ENCODE measurements at places on chromosomes 6 and 20.

DNA sequence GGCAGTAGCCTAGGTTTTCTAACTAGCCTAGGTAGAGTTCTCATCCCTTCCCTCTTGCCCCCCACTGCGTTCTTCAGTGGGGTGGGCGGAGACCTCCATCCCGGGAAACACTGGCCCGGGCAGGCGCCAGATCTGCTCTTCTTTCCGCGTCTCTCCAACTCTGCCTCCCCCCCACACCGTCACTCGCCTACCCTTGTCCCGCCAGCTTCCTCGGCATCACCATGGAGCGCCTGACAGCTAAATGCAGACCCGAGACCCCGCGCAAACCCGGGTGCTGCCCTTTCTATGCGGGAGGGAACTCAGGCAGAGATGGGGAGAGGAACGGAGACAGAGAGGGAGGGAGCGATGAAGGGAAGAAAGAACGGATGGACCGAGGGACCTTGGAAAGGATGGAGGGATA, 1494.8 kb upstream of the DEFB115 start:
- DNase-seq, result no peak

- DNase-seq, result no peak
These were observed 24.6 kb upstream of the C20orf204 start for GRCh38 chr20:64011366-64011779.

- DNase-seq, result no peak
These were observed 33.3 kb downstream of the CPNE5 start for GRCh38 chr6:36805917-36806316.

GRCh38 chr20:44400671-44400969, 45.1 kb downstream of the HNF4A start:
- no peak for DNase-seq

DNA sequence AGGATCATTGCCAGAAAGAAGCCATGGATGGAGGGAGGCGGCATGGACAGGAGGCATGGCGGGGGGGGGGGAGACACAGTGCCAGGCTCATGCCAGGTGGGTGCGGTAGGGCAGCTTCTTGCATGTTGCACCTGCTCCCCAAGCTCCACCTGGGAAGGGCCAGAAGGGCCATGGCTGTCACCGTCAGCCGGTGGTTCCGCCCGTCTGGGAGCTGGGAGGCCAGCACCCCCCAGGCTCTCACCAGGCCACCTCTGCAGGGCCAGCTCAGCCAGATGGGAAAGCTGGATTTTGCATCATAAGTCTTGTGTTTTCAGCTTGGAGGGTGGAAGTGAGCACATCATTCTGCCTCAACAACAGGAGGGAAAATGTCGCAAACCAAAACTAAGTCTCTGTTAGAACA, 404.7 kb downstream of the TAF4 start:
- no peak for DNase-seq

DNA sequence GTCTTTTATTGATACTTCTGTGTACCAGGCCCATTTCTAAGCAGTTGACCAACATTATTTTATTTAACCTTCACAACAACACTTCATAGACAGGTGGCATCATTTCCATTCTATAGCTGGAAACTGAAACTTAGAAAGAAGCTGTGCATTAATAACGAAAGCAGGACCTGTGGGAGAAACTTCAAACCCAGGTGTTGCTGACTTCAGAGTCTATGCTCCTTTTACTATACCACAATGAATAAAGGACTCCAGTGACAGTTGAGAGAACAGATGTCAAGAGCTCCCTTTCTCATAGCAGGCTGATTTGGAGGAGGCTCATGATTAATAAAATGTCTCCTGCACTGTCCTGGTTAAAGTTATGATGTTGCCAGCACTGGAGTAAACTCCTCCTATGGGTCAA, 56.6 kb upstream of the POU3F2 start:
- no peak for DNase-seq

DNA sequence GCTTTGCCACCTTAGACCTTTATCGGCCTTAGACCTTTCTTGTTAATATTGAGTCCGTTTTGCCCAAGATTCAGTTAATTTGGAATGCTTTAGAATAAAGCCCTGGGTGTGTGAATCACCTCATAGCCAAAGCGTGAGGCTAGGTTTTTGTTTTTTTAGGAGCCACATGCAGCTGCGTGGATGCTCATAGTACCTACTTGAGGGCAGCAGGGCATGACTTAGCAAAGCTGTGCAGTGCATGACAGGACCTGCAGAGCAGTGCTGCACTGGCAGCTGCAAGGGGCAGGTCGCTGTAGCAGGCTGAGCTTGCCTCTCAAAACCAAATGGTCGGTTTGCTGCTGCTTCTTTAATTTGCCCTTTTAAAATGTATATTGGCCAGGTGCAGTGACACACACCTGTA, 116.1 kb downstream of the JAG1 start:
- no peak for DNase-seq

DNA sequence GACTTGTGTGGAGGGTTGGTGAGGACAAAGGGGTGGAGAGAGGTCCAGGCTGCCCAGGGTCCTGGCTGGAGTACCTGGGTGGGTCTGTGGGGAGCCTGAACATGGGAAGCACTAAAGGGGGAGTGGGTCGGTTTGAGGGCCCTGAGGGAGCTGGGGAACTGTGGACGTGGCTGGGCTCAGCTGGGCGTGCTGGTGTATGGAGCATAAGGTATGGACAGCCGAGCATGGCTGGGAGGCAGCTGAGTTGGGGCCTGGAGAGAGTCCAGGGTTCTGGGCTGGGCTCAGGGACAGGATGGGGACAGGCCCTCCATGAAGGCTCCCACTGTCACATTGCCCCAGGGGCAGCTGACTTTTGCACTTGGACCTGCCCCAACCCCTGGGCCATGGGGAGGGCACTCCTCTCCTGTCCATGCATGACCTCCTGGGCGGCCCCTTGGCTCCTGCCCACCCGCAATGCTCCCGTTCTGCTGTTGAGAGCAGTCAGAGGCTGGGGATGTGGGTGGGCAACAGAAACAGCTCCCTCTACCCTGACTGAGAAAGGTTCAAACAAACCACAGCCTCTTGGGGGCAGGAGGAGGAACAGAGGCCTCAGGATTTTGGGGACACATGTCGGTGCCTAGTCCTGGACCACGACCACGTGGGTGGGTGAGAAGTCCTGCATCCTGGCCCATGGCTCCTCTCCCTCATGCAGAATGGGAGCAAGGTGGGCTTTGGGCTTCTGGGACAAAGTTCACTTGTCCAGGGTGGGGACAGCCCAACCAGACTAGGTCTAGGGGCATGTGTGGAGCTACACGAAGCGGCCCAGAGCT, 4.5 kb downstream of the C20orf204 start:
- no peak for DNase-seq

GRCh38 chr6:100176311-100176950, 182.4 kb upstream of the MCHR2 start:
- DNase-seq, result no peak

- no peak for DNase-seq
These were observed 71.4 kb upstream of the SCAF8 start for GRCh38 chr6:154661768-154662167.

GRCh38 chr6:137387096-137387764, 107.0 kb downstream of the OLIG3 start:
- DNase-seq, result no peak

DNA sequence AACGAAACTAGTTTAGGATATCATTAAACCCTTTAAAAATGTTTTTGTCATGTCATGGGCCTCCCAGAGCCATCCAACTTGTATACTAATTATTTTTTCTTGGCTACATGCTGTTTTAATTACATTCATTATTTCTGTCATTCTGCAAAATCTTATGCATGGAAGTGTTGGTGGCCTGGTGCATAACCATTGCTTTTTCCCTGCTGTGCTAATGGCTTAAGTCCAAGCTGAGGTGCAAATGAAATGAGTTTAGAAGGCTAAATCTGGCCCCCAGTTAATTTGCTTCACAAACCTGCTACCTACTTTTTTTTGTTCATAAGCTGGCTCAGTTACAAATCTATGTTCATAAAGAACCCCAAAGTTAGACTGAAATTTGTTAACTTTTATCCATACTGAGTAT, 1249.9 kb downstream of the EPHA7 start:
- DNase-seq, result no peak

- no peak for DNase-seq
These were observed 233.6 kb downstream of the TPBG start for GRCh38 chr6:82597201-82597600.

GRCh38 chr20:4261333-4262284, 246.3 kb upstream of the RNF24 start:
- no peak for DNase-seq

DNA sequence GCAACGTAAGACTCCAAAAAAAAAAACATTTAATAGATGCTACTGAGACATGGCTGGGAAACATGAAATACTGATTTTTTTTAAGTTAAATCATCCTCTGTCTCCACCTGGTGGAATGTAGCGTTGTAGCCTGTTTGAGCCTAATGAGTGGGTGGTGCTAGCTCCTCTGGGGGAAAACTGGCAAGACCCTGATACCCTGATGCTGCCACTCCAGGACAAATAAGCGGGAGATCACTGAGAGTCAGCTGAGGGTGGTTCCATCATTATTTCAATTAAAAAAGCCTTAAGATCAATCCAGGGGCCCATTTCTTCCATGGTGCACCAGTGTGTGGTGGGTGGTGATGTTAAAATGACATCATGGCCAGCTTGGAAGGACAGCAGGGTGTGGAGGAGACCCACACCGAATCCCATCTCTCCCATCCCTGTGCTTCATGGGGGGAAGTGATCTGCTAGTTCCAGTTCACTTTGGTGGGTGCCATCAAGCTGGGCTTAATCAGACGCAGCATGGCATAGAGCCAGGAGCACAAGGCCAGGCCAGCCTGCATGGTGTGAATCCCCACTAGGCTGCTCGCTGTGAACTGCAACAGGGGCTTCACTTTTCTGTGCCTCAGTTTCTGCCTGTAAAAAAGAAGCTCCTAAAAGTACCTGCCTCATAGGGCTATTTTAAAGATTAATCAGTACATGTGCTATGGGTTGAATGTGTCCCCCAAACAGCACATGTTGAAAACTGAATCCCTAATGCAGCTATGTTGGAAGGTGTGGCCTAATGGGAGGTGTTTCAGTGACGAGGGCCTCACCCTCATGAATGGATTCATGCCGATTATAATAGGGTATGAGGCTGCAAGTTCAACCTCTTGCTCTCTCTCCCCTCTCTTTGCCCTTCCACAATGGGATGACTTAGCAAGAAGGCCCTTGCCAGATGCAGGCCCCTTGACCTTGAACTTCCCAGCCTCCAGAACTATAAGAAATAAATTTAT, 13.0 kb upstream of the MRPS10 start:
- DNase-seq, result no peak

GRCh38 chr6:1724616-1725015, 114.9 kb downstream of the FOXC1 start:
- DNase-seq, result no peak

DNA sequence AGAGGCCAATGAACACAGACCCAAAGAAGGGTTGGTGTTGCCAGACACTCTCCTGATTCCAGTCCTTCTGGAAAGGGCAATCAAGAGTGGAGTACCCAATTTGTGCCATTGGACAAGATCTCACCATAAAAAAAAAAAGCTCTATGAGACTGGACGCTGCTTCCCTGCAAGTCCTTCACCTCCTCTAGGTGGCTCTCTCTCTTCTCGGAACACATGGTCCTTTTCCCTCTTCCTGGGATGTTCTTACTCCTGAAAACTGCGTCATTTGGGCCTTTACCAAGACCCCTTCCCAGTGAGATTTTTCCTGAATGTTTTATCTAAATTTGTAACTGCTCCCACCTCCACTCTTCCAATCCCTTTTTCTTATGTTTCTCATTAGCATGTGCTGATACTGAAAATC, 280.8 kb downstream of the FOXA2 start:
- DNase-seq, result no peak

GRCh38 chr20:46174469-46175126, 56.5 kb downstream of the CD40 start:
- DNase-seq, result peak; percentile 42

- no peak for DNase-seq
These were observed 143.8 kb downstream of the UNC5CL start for GRCh38 chr6:40894962-40895799.

- no peak for DNase-seq
These were observed 179.3 kb downstream of the MTHFD1L start for GRCh38 chr6:151044465-151045441.

DNA sequence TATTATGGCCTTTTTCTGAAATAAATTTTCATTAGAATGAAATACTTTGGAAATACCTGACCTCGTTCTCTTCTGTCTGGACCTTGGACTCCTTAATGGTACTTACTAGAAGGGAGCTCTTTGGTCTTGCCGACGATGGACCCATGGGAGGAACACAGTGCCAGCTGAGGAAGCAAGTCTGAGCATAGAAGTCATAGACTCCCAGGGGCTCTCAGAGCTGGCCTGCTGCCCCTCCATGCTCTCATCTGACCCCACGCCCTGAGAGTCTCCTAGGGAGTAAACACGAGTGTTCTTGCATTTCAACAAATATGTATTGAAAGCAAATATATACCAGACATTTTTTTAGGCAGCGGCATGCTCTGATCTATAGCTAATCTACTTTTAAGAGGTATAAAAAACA, 87.8 kb downstream of the PLEKHG1 start:
- no peak for DNase-seq

DNA sequence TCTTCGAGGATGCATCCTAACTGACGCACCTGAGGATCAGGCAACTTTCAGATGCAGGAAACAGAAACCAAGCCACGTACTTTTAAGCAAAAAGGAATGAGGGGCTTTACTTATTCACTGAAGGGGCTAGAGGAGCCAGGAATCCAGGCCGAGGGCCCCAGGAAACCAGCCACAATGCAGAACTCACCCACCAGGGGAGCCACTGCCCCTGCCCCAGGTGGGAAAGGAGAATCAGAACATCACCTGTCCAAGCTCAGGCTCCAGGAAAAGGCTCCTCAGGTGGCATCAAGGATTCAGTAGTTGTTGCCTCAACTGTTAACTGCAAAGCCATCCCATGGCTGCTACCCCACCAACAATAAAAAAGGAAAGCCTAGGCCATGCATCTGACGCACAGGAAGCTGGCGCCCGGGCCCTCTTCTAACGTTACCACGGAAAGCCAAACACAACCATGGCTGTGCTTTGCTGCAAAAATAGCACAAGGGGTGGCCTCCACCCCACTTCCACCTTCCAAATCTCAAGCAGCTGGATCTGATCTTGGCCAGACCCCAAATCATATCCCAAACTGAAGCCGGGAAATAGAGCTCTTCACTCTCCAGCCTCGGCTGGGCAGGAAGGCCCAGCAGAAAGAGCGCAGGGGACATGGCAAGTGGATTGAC, 121.0 kb downstream of the PREX1 start:
- no peak for DNase-seq

DNA sequence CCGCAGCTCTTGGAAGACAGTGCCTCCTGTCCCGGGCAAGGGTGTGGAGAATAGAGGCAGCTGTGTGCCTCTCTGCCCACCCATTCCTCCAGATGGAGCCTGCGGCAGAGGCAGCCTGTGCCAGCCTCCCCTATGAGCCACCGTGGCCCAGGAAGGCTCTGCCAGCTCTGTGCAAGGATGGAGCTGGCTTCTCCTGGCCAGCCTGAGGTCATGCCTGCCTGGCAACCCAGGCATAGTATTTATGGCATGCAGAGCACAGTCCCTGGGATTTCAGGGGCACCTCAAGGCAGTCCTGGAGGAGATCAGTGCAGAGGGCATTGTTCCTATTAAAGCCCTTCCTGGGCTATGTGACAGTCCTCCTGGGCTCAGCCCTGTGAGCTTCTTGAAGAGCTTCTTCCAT, 1.5 kb downstream of the EPB41L1 start:
- no peak for DNase-seq
